ENCODE measurements at places on chromosomes 13 and 19.

- no peak for DNase-seq
These were observed 5.2 kb downstream of the CHAMP1 start for GRCh38 chr13:114319441-114319913.

DNA sequence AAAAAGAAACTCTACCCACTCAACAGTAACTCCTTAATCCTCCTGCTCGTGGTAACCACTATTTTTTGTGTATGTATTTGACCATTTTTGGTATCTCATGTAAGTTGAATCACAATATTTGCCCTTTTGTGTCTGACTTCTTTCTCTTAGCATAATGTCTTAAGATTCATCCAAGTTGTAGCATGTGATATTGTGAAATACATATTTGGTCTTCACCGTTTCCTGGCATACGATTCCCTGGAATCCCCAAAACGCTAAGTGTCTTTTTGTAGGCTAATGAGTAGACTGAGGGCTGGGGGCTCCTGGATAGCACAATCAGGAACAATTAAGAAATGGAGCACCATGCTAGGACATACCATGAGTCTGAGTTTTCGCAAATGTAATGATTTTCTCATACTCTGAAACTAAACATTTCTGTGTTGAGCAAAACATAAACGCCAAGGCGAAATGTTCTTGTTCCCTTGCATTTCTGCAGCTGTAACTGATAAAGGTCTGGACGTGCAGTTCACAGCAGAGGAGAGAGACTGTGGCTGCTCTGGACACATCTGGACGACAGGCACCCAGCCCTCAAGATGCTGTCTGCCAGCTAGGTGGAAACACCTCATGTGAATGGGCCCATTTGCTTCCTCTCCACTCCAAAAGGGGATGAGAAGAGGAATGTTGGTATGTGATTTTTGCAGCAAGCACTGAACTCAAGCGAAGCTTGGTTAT lies 38.4 kb downstream of the BRD4 start:
- no peak for DNase-seq

DNA sequence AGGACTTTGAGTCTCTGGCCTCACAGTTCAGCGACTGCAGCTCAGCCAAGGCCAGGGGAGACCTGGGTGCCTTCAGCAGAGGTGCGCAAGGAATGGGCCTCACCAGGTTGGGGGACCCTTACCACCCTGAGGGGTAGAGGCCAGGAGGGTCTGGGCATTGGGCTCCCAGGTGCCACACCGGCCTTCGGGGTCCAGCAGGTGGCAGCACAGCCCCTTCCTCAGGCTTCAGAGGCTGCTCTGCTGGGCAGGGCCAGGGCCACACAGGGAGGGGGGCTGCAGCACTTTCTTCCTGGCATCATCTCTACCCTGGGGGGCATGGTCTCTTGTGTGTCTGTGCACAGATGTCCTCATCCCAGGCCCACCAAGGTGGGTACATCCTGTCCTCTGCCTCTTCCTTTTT lies 12.9 kb downstream of the PIN1 start:
- no peak for DNase-seq

- no peak for DNase-seq
These were observed 14.7 kb downstream of the TEX101 start for GRCh38 chr19:43429395-43429794.

GRCh38 chr13:100547791-100548201 lies 40.8 kb downstream of the GGACT start:
- DNase-seq: no peak

DNA sequence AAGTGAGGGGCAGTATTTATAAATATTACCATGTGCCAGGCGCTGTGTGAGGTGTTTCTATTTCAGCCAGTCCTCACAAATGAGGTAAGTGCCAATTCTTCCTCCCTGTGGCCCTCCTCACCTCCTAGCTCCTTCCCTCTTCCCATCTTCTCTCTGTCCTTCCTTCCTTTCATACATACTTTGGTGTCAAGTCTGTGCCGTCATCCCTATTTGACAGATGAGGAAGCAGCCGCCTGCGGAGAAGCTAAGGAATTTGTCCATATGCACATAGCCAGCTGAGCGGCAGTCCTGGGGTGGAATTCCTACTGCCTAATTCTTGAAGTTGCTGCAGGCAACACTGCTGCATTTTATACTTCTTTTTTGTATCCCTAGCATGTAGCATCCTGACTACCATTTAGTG lies 150.8 kb downstream of the B3GLCT start:
- DNase-seq: no peak

GRCh38 chr13:30572859-30573275 lies 44.9 kb upstream of the USPL1 start:
- no peak for DNase-seq

DNA sequence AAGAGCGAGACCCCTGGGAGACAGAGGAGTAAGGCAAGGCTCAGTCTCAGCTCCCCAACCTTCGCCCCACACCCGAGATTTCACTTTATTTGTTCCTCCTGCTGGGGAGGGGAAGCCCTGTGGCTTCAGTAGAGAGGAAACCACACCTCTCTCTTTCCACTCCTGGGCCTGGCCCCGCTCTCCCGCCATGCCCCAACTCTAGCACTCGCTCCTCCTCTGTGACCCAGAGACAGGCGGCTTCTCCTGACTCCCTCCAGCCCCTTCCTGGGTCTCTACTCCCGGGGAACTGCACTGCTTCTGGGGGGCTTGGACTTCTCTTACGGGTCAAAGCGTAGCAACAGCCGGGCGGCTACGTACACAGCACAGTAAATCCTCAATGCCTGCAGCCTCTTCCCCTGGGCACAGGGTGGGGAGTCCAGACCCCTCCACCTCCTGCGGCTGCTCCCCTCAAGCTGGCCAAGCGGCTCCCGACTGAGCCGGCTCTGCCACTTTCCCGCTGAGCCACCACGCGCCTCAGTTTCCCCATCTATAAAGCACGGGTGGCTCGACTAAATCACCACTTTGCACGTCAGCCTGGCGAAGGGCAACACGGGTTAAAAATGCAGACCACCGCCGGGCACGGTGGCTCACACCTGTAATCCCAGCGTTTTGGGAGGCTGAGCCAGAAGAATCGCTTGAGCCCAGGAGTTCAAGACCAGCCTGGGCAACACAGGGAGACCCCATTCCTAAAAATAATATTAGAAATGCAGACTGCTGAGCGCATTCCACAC lies 1.4 kb downstream of the RNF126 start:
- no peak for DNase-seq

GRCh38 chr19:45762870-45763631 lies 6.0 kb downstream of the SIX5 start:
- DNase-seq: no peak

- DNase-seq: no peak
These were observed 37.2 kb downstream of the ZFR2 start for GRCh38 chr19:3831601-3832000.

GRCh38 chr19:3415695-3416094 lies 49.3 kb downstream of the NFIC start:
- DNase-seq: no peak

GRCh38 chr13:32905864-32906180 lies 110.4 kb upstream of the KL start:
- DNase-seq: no peak

DNA sequence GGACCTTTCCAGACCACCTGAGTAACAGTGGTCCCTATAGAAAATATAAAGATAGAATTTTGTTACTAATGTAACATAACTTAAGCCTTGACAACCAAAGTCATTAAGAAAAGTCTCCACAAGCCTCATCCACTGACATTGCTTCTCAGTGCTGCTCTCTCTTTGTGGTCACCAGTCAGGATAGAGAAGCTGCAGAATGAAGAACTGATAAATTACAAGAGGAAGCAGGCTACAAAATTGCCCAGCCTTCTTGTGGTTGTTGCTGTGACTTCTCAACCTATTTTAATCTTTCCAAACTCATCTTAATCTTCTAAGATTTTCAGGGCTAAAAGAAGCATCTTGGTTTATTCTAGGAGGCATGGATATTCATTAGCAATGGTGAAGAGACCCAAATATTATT lies 343.8 kb downstream of the MZT1 start:
- no peak for DNase-seq

- no peak for DNase-seq
These were observed 45.8 kb downstream of the MLLT1 start for GRCh38 chr19:6233827-6234511.

DNA sequence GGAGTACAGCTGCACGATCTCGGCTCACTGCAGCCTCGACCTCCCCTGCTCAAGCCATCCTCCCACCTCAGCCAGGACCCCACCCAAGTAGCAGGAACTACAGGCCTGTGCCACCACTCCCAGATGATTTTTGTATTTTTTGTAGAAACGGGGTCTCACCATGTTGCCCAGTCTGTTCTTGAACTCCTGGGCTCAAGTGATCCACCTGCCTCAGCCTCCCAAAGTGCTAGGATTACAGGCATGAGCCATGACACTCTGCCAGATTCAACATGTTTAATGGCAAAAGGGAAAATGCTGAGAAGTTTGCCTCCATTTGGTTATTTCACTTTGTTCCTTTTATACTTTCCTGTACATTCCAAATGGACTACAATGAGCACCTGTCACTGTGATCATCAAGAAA lies 65.8 kb downstream of the ZIC5 start:
- DNase-seq: no peak

- DNase-seq: no peak
These were observed 619 bp upstream of the EXOC3L2 start for GRCh38 chr19:45245826-45246225.

DNA sequence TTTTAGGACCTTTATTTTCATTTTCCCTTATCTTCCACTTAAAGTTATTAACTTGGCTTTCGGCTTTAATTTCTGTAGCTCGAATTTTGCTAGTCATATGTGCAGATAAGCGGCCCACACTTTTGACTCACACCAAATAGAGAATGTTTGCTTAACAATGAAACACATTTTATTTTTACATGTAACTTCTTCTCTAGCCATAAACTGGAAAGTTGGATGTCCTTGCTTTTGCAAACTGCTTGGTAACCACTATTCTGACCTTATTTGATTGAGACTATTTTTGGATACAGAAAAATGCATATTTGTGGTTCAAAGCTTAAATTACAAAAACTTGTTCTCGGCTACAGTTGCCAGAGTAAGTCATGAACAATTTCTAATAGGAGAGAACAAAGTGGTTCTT lies 600.0 kb downstream of the KCTD12 start:
- DNase-seq: no peak

- DNase-seq: no peak
These were observed 49.3 kb upstream of the TDRD3 start for GRCh38 chr13:60347690-60348089.

DNA sequence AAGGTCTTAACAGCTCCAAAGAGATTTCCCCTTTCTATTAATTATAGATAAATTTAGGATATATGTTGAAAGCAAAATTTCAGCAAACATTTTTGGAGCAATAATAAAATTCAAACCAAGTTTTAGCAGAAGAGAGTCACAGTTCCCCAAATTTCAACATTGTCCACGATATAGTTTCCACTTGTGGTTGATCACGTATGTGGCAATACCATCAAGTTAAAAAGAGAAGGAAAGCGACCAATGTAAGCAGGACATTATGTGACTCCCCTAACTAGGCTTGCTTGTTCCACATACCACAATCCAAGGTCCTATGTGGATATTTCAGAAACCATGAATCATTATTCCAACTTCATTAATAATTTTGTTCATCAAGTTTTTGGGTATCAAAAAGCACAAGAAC lies 52.8 kb downstream of the ELF1 start:
- DNase-seq: no peak

- no peak for DNase-seq
These were observed 935.9 kb downstream of the EFNB2 start for GRCh38 chr13:105599477-105600037.

DNA sequence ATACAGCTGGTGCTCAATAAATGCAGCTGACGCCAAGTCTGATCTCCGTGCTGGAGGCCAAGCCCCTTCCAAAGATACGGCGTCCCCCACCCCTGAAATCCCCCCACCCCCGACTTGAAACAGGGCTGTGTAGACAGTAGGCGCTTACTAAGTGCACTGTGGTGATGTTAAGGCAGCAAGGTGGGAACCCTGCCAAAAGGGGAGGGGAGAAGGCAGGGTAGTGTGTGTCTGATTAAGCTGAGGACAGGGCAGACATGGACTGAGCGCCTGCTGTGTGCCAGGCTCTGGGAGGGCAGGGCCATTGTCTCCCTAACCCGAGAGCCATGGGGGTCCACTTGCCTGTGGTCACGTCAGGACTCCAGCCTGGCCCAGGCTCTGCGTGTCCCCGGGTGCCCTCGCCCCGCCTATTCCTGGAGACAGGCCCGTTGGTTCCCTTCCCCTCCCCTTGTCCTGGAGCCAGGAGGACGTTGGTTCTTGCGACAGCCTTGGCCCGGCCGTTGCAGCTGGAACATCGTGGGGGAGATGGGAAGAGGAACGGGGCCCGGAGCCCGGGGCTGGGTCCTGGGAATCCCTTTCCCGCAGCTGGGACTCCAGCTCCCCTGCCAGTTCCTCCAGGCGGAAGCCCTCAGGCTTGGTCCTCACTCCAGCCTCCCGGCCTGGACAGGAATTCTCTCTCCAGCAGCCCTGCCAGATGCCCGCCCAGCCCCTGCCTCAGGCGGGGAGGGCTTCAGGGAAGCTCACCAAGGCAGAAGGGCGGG lies 1.7 kb upstream of the ELANE start:
- no peak for DNase-seq

DNA sequence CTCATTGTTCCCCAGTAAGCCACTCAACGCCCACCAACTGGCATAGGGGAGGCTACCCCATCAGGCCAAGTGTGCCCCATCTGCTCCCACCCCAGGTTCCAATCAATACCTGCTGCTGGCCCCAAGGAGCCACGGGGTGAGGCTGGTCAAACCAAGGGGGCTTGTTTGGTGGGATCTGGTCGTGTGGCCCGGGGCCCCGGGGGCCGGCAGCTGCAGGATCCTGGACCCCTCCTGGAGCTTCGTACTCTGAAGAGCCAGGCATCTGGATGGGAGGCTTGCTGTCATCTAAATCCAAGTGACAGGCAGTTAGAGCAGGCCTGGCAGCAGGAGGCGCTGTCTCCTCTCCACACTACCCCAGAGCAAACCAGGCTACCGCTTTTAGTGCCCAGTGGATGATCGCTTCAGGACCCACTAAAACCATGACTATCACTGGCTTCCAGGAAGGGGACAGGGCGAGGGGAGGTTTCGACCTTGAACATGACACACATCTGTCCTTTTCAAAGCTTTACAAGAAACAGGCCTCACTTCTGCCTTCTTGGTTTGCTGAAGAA lies 14.2 kb downstream of the CHERP start:
- DNase-seq: no peak

DNA sequence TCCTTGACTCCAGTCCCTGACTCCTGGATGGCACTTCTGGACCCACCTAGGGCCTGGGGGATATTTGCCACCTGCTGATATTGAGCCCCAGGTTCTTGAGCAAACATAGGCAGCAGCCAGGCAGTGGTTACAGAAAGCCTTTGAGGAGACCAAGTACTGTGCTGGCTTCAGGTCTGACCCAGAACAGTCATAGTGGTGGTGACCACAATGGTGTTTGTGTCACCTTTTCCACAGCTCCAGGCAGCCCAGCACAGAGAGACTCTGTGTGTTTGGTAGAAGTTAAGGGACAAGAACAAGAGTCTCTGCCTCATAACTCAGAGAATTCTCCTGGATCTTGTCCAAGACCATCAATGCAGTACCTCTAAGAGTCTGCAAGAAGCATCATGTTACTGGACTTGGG lies 14.6 kb upstream of the CLC start:
- no peak for DNase-seq

GRCh38 chr13:30726192-30726591 lies 9.2 kb upstream of the ALOX5AP start:
- no peak for DNase-seq

- no peak for DNase-seq
These were observed 114.2 kb downstream of the NUFIP1 start for GRCh38 chr13:44874886-44875630.

GRCh38 chr13:40657307-40657706 lies 9.1 kb downstream of the FOXO1 start:
- no peak for DNase-seq

Measured in esophagus squamous epithelium (tissue), 5 donors.